ENCODE measurements at places on chromosomes 11 and 22. TPM values are rescaled to one million over a fixed set of nuclear protein-coding genes. Genes with fewer than 3 reads are reported as not detected.

The NXF1 gene
- total RNA-seq: 49.6 TPM

GRCh38 chr11:9263840-9264315, 1.3 kb downstream of the DENND5A start:
- DNase-seq: no peak

DNA sequence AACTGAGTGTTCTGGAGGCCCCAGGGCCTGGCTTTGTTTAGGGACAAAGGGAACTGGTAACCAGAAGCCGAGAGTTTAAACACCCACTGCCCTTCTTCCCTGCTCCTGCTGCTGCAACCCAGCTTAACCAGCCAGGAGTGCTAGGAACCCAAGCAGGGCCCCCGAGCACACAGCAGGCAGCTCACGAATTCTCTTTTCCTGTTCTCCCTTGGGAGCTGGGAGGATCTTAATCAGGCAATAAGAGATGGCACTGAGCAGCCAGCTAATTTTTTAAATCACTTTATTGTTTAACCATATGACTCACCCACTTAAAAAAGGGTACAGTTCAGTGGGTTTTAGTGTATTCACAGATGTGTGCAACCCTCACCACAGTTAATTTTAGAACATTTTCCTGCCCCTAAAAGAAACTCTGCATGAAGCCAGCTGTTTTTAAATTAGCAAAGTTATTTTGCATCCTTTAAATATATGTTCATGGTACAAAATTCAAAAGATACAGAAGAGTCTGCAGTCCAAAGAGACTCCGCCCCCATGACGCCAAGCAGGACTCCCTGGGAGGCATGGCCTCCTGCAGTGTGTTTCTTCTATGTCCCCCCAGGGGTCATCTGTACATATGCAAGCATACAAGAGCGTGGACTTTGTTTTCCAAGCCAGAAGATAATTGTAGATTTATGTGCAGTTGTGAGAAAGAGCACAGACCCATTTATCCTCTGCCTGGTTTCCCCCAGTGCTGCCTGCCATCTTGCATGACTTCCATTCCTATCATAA, 18.9 kb upstream of the PPP6R3 start:
- DNase-seq: no peak

DNA sequence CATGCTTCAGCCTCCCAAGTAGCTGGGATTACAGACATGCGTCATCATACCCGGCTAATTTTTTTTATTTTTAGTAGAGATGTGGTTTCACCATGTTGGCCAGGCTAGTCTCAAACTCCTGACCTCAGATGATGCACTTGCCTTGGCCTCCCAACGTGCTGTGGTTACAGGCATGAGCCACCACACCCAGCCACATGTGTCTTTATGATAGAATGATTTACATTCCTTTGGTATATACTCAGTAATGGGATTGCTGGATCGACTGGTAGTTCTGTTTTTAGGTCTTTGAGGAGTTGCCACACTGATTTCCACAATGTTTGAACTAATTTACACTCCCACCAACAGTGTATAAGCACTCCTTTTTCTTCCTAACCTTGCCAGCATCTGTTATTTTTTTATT, 276.2 kb downstream of the METTL15 start:
- no peak for DNase-seq

- no peak for DNase-seq
Measured at GRCh38 chr11:12354750-12355545, 22.4 kb upstream of the PARVA start.

The NUCB2 gene
- total RNA-seq: 116 TPM

The SLCO2B1 gene
- total RNA-seq: 30.1 TPM

The BIK gene
- total RNA-seq: not detected

The LIF gene
- total RNA-seq: 0.64 TPM

- no peak for DNase-seq
Measured at GRCh38 chr11:102935514-102935913, 20.0 kb downstream of the MMP13 start.

The CREB3L1 gene
- total RNA-seq: 56.0 TPM

DNA sequence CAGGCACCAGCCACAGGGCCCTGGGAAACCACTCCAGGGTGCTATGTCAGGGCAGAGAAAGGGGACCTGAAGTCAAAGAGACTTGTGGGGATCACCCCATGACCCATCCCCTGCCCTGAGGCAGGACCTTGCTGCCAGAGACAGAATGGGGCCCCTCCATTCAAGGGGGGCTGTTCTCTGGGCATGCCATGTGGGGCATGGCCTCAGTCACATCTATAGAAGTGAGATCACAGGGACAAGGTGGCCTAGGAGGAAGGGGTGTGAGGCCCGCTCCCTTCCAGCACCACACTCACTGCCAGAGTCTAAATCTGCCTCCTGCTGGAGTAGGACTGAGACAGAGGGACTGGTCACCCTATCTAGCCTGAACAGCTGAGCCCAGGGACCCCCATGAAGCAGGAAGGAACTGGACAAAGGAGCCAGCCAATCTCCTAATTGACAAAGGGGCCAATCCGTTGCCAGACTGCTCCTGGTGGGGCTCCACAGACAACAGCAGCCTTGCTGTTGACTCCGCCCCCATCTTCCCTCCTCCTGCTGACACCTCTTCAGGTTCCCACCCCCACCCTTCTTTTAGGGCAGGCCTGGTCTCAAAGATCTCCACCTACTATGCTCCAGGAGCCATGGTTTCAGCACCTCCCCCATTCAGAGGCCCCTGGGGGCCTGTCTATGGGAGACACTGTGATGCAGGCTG, 26.0 kb downstream of the NEAT1 start:
- no peak for DNase-seq

DNA sequence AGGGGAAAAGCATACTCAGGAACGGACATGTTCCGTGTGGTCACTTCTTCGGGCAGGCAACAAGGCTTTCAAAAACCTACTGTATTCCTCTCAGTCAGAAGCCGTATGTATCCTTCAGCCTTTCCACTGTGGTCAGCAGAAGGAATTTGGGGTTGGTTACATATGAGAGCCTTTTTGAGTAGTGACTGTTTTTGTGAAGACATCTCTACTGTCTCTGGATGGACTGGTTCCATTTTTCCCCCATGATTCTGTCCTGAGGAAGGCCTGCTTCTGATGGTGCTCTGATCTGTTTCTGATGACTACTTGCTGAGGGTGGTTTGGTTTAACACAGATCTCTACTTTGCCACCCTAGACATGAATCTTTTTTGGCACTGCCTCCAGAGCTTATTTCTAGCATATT, 63.7 kb upstream of the HORMAD2 start:
- DNase-seq: no peak

DNA sequence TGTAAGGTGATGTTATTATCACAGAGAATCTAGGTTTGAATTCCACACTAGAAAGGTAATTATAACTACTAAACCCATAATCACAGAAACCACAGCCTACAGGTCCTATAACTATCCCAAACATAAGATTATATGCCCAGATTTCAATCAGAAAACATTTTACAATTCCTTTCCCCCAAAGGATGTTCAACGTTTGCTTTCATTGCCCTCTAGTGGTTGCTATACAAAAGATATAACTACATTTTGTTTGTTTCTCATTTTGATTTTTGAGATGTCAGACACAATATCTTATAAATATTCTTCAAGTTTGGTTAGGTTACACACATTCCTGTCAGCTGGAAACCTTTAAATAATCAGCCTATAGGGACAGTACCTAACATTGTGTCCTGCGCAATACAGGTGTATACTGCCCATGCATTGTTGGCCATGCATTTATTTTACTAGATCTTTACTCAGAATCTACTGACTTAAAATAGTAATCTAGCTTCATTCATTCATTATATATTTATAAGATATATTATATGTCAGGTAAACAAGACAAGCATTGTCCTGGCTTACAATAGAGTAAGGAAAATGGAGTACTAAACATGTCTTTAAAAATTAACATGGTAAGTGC, 530.5 kb upstream of the CCDC90B start:
- DNase-seq: no peak

- DNase-seq: no peak
Measured at GRCh38 chr11:86632499-86633269, 39.7 kb downstream of the ME3 start.

The OR51I1 gene
- not detected for total RNA-seq

DNA sequence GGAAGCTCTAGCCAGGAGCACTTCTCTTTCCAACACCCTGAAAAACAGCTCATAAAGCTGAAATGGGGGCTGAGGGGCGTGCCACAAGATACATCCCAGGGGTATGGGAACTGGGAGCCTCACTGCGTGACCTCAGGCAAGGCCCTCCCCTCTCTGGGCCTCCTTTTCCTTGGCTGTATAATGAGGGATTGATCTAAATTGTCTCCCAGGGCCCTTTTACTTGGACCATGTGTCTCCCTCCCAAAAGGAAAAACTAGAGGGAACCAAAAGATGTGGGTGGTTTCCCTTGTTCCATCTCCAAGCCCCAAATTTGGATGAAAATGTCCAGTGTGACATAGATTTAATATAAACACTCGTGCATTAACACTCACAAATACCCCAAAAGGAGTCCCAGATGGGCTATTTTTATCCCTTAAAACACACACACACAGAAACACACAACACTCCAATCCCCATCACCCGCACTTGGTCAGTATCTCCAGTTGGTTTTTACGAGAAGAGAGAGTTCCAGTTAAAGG, 25.9 kb upstream of the SMTN start:
- no peak for DNase-seq

The CCDC88B gene
- total RNA-seq: 7.2 TPM

- no peak for DNase-seq
Measured at GRCh38 chr11:83195143-83195466, 1.6 kb downstream of the ANKRD42 start.

GRCh38 chr11:134119094-134119493, 50.2 kb downstream of the JAM3 start:
- DNase-seq: no peak

DNA sequence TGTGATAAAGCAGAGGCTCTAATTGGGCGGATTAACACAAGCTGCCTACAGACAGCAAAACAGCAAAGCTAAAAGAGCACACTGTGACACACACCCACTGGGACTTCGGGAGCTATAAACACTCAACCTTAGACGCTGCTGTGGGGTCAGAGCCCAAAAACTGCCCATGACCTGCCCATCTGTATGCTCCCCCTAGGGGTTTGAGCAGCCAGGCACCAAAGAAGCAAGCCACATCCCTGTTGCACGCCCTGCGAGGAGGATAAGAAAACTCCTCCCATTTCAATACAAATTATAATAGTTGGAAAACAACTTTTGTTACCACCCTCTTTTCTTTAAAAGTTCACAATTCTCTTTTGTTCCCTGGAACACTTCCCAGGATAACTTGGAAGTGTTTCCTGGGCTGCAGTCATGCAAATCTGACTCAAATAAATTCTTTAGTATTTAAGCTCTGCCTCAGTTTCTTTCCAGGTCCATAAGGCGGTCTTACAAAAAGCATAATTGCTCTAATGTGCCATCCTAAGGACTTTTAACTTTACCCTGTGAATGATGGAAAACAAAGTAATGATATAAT, 86.4 kb downstream of the DLG2 start:
- DNase-seq: no peak

- DNase-seq: no peak
Measured at GRCh38 chr11:67082071-67082791, 25.6 kb downstream of the RHOD start.

- no peak for DNase-seq
Measured at GRCh38 chr11:92964471-92964870, 5.0 kb upstream of the MTNR1B start.

The PIH1D2 gene
- 1.6 TPM for total RNA-seq

The OR9I1 gene
- not detected for total RNA-seq

- DNase-seq: no peak
Measured at GRCh38 chr11:4083198-4083597, 11.4 kb upstream of the RRM1 start.

The POU2AF3 gene
- total RNA-seq: 0.74 TPM

The SLC5A1 gene
- total RNA-seq: 223 TPM

GRCh38 chr11:34345991-34346480, 11.8 kb downstream of the ABTB2 start:
- peak; percentile 71 for DNase-seq

DNA sequence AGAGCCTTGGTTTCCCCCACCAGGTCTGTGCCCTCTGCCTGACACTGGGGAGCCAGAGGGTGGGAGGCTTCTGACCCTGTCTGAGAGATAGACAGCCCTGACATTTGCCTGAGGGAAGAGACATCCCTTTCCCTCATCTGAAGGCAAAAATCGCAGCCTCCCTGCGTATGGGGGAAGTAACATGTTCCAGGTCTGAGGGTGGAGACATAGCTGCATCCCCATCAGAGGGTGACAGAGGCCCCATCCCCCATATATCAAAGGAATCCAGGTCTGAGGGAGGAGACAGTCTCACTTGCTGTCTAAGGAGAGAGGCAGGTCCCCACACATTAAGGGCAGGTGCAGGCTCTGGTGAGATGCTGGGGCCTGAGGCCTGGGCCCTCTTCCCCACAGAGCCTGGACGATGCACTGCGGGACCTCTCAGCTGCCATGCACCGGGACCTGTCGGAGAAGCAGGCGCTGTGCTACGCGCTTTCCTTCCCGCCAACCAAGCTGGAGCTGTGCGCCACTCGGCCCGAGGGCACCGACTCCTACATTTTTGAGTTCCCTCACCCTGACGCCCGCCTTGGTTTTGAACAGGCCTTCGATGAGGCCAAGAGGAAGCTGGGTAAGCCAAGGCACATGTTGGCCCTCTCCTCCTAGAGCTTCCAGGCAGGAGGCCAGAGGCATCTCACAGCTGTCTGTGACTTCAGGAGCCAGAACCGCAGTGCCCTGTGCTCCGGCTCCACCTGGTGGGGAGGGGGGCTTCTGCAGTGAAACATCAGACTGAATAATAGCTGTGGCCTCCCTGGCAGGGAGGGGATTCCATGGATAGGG, 16.1 kb upstream of the RELT start:
- no peak for DNase-seq

DNA sequence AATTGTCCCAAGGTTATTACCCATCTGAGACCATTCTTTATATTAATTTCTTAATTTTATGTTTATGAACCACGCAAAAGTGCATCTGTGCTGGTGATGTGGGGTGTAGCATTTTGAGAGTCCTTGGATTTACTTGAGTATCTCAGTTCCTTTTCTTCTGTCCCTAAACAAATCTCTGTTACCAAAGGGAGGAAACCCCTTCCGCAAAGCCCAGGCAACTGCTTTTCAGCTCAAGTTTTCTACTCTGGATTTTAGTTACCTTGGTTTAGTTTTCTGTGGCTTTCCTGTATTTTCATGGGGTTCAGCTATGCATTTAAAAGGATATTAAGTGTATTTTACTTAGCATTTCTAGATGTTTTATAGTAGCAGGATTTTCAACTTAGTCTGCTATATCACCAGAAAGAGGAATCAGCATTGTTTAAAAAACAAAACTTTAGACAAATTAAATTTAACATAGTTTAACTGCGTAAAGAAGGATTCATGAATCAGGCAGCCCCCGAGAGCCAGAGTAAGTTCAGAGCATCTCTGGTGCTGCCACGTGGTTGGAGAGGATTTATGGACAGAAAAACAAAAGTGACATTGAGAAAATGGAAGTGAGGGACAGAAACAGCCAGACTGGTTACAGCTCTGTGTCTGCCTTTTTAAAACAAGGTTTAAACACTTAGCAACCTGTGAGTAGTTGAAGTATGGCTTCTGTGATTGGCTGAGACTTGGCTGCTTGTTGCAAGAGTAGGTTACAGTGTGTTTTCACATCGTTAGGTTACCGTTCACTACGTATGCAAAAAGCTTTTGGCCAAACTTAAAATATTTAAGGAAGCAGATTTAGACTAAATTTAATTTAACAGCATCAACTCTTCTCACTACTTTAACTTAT, 9.6 kb downstream of the ADM start:
- DNase-seq: no peak

GRCh38 chr11:16297332-16297731, 59.0 kb downstream of the SOX6 start:
- DNase-seq: no peak
